ENCODE measurements at places on chromosomes 3 and 15.

DNA sequence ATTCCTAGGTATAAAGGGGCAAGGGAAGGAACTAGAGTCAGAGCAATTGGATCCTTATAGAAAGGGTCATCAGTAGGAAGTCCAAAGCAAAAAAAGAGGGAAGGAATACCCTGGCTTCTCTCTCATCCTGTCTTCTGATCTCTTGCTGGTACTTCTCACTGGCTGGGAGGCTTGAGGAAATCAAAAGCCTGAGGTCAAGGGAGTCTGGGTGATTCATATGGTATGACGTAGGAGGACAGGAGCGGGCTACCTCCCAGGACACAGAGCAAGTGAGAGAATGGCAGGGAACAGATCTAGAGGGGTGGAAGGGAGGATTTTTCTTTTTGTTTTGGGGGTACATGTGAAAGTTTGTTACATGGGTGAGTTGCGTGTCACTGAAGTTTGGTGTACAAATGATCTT, 76.0 kb downstream of the CFAP20DC start:
- DNase-seq = no peak

DNA sequence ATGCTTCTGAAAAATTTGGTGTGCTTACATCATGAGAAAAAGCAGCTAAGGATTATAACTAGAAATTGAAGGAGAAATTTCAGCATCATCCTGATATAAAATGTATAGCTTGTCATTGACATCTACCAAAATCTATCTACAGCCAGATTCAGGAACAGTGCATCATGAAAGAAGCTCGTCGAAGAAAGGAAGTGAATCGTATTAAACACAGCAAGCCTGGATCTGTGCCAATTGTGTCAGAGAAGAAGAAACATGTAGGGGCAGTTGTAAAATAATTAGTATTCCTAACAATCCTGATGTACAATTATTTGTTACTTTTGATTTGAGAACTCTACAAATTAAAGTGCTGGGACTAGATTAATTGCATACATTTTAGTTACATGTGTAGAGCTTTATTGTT, 37.2 kb downstream of the AP4E1 start:
- no peak for DNase-seq

GRCh38 chr3:25044762-25045710, 383.0 kb upstream of the RARB start:
- no peak for DNase-seq

GRCh38 chr3:13812034-13812471, 67.8 kb downstream of the WNT7A start:
- DNase-seq = no peak

- DNase-seq = no peak
Measured at GRCh38 chr15:29656636-29657475, 165.4 kb downstream of the TJP1 start.

- DNase-seq = no peak
Measured at GRCh38 chr3:100893108-100893507, 100.1 kb downstream of the ABI3BP start.
